ENCODE measurements at places on chromosomes 5 and 9.
A peak's percentile ranks its signal among the peaks of the same experiment; 100 is the strongest.

DNA sequence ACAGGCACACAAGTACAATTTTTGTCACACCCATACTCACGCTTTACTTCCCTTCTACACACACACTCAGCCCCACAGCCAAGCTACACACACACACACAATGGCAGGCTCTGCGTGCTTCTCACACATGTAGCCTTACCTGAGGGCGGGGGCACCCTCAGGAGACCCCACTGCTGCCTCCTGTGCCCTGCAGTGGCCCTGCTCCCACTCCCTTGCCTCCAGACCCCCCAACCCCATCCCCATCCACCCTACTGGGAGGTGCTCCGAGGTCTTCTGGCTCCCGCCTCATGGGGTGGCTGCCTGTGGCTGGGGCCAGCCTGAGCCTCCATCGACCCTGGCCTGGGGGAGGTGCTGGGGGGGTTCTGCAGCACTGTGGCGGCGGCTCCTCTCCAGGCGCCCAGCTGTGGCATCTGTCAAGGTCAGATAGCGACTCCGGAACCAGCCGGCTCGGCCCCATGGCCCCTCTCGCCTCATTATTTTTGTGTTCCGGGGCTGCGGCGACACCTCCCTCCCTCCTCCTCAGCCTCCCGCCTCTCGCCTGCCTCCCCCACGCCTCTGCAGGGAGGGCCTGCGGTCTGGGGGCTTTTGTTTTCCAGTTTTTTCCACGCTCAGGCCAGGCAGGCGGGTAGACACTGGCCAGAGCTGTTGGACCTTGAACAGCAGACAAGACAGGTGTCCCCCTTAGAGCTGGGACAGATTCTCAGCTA lies 21.7 kb downstream of the CXXC5 start:
- DNase-seq = no peak

- DNase-seq = no peak
Observed at GRCh38 chr9:20781092-20781491, 97.0 kb downstream of the FOCAD start.

- no peak for DNase-seq
Observed at GRCh38 chr9:15138357-15138686, 168.7 kb downstream of the TTC39B start.

- no peak for DNase-seq
Observed at GRCh38 chr9:96449523-96449844, 485 bp upstream of the HABP4 start.

DNA sequence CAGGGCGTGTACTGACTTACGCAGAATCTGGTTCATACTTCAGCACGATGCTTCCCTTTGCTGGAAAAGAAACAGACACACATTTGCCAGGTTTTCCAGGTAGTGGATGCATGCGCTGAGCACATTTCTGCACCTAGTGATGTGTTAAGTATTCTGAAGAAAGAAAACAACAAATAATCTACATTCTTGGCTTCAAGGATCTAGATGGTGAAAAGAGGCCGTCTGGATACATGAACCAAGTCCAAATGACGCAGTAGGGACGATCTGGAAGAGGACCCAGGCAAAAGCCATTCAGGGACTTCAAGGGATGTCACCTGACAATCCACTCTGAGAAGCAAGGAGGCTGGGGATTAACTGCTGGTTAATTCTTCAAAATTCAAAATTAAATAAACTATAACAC lies 30.4 kb downstream of the NSUN2 start:
- no peak for DNase-seq

GRCh38 chr5:7684826-7685225 lies 166.1 kb downstream of the CFAP90 start:
- no peak for DNase-seq

DNA sequence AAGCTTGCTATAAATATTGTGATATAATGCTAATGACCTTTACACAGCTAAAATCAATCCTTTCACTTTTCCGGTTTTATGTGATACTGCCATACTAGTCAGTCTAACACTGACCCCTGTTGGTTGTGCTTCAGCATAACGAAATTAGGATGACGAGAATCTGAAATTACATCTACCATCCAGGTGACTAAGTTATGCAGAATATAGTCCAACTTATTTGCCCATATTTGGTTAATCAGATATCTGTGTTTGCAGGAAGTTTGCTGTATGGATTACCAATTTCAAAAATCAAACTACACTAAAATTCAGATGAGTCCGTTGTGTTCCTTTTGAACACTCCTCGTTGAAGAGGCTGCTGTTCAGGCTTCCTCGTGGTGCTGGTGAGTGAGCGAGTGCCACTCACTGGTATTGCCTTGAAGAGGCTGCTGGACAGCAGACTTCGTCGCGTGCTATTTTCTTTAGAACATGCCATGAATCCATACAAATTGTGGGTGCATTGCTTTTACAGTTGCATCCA lies 32.5 kb downstream of the TENT4A start:
- DNase-seq = peak; percentile 73

DNA sequence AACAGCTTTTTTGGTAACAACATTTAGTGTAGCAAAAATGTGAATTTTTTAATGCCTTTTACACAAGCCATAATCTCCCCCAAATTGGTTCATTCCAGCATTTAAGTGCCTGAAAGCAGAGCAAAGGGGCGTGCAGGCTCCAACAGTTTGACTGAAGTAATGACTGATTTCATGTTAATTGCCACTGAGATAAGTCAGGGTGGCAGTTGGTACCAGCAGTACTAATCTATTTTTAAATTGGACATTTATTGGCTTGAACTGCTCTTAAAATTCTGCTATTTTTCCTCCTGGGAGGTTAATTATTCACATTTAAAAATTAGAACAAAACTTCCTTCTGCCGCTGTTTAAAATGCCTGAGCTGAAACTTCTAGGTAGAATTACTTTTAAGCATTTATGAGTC lies 12.4 kb downstream of the TMEM171 start:
- DNase-seq = no peak

- peak; percentile 51 for DNase-seq
Observed at GRCh38 chr5:88883836-88884607, 1.0 kb upstream of the MEF2C start.

- DNase-seq = no peak
Observed at GRCh38 chr5:27524515-27524914, 486.1 kb upstream of the CDH9 start.

DNA sequence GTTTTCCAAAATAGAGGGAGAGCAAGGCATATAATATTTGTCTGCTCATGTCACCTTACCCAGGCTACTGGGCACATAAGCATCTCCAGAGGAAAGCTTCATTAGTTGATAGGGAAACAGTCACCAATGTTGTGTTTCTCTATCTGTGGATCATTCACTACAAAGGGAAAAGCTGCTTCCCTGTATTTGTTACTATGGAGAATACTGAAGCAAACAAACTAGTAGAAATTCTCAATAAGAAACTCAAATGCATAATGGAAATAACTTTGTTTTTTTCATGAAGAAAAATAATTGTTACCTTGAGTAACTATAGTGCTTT lies 138.2 kb downstream of the PCSK1 start:
- no peak for DNase-seq

DNA sequence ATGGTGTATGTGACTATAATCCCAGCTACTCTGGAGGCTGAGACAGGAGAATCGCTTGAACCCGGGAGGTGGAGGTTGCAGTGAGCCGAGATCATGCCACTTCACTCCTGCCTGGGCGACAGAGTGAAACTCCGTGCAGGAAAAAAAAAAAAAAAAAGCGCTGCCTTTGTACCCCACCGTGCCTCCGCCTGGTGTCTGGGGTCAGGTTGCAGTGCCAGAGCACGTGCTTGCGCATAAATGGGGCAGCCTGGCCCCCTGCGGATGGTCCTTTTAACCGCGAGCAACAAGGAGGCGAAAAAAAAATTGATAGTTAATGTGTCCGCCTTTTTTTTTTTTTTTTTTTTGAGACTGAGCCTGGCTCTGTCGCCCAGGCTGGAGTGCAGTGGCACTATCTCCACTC lies 6.3 kb upstream of the CCNB1 start:
- DNase-seq = no peak

DNA sequence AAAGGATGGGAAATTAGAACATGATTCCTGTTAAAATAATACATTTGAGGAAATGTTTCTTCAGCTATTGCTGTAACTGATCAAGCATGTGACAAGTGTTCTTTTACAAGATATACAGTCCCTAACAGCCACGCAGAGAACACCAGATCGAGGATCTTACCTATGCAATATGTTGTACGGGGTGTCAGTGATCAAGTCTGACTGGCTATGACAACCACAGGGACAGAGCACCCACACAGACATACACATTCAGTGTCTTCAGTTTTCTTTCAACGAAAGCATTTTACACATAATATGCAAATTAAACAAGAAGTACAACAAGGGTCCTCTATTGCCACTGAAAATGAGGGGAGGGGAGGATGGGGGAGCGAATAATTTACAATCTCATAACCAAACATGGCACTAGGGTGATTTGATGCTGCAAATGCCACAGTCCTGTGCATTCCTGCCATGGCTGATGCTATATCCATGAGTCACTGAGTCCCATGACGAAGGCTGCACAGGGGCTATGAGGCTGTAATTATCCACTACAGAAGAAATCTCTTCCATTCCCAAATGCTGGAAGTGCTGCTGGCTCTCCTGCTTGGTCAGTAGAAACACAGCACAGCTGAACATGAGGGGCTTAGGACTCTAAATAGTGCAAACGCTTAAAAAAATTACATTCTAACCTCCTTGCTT lies 118.2 kb downstream of the KLHL3 start:
- DNase-seq = peak; percentile 36

DNA sequence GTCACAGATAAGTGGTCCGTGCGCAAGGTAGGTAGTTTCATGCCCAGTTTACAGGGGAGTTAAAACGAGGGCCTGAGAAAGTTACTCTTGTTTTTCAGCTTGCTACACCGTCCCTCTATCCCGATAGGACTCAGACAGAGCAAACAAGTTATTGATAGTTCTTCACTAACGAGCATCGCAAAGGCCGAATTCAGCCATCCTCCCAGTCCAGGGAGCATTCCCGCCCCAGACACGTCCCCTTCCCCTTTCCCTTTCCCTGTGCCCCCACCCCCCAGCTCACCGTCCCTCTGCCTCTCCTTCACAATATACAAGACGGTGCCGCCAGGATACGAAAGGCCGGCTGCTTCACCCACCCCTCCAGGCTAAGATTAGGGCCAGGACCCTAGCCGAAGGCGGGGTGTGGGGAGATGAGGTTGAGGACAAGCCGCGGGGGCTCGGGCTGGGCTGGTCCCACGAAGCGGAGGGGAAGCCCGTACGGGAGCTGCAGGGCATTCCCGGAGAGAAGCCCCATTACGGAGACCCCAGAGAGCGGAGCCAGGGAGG lies 599 bp downstream of the KIAA1191 start:
- peak; percentile 16 for DNase-seq

DNA sequence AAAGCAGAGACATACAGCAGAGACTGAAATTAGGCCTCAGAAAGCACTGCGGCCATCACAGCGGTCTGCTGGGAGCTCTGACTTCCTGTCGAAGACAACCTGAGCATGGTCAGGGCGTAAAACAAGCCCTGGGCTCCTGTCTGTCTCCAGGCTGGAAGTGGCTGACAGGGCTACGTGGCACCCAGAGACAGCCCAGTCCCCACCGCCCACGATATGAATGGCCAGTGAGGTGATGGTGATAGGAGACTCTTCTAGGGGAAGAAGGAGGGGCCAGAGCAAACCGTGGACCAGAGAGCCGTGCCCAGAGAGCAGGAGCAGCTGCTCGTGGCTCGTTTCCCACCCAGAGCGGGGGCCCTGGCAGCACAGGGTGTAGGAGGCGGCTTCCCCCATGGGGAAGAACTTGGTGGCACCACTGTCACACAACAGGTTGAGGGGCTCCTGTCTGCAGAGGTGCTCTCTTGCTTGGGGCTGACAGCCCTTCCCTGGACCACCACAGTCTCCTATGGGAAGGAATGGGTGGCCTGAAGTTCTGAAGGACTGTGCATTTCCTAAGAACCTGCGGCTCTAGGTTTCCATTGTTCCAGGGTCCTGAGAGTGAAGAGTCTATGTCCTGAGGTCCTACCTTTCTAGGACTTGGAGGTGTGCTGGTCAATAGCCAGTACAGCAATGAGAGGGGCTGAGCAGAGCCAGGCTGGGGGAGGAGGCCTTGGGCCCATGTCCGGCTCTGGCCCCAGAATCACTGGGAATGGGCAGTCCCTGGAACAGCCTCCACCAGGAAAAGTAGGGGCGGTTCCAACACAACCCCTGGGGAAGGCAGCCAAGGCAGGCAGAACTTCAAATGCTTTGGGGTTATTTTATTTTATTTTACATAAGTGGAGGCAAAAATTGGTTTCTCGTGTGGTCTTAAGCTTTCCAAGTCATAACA lies 56.4 kb downstream of the BARX1 start:
- no peak for DNase-seq

DNA sequence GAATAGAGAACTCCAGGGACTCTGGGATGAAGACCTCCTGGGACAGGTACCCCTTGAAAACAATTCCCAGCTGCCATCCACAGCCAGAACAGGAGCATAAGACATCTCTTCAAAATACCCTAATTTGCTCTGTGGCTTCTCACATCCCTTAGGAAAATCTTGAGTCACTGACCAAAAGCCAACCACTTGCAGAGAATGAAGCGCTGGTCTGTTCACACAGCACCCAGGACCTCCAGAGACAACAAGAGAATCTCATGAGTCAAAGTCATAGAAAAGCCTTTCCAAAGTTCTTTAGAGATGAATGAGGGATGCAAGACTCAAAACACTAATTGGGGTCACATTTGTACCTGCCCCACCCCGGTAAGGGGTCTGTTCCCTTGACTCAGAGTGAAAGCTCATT lies 210.6 kb downstream of the SEMA5A start:
- no peak for DNase-seq

GRCh38 chr5:144467792-144468191 lies 297.1 kb downstream of the KCTD16 start:
- peak; percentile 46 for DNase-seq

DNA sequence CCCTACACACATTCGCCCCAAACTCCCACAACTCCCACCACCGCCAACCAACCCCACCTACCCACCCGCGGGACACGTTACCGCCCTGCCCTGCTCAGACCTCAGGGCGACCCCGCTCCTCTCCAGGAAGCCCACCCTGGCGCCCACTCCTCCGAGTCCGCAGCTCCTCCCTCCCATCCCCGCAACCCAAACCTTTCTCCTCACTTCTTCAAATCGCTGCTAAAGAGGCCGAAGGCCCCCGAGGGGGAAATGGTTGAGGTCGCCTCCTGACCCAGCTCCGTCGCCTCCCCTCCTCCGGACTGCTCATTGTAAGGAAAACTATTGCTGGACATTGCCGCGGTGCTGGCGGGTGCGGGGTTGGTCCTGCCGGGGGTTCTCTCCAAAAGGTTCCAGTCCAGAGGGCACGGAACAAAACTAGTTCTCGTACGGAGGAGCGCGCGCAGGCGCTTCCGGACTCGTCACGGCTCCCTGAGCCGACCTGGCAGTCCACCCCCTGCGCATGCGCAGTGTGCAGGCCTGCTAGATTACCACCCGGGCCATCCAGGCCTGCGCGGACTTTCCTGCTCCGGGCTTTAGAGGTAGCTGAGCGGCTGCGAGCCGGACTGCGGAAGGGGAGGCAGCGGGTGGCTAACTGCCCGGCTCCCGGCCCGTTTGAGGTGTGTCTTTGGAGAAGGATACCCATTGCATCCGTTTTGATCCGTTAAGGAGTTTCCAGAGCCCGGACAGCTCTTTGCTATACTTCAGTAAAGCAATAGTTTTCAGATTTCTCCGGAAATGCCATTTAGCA lies at the start of gene AP3B1:
TSS of gene AP3B1 (minus strand) at position 451 of the 787 bp plus-strand sequence. CDS start at position 332, 119 bp downstream.
- DNase-seq = peak; percentile 99
